ENCODE measurements at places on chromosomes 16 and 17.

GRCh38 chr17:60712675-60713074 is 35.0 kb downstream of the BCAS3 start:
- DNase-seq, result no peak

DNA sequence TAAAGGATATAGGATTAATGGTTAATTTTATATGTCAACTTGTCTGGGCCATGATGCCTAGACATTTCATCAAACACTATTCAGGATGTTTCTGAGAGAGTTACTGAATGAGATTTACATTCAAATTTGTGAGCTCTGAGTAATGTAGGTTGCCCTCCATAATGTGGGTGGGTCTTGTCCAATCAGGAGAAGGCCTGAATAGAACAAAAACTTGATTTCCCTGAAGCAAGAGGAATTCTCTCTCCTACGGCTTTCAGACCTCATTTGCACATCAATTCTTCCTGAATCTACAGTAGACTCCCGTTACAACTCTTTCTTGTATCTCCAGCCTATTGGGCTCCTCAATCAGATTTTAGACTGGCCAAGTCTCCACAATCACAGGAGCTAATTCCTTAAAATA is 377.9 kb upstream of the PMFBP1 start:
- no peak for DNase-seq

GRCh38 chr16:57993438-57993837 is 7.0 kb downstream of the ZNF319 start:
- no peak for DNase-seq

DNA sequence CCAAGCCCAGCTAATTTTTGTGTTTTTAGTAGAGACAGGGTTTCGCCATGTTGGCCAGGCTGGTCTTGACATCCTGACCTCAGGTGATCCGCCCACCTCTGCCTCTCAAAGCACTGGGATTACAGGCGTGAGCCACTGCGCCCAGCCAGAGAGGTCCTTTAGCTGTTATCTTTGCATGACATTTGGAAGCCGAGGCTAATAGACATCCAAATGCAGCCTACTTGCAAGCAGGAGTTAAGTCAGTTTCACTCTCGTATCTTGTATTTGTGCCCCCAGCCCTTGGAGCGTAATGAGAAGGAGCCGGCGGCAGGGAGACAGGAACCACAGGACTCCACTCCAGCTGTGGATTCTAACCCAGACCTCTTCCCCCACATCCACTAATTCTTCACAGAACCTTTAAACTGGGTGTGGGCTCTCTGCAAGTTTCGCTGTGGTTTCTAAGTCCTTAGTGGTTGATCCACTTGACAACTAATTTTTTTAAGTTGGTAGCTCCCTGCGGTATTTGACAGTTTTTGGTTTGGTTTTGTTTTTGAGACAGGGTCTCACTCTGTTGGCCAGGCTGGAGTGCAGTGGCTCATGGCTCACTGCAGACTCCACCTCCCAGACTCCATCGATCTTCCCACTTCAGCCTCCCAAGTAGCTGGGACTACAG is 3.1 kb upstream of the CYTH1 start:
- no peak for DNase-seq

DNA sequence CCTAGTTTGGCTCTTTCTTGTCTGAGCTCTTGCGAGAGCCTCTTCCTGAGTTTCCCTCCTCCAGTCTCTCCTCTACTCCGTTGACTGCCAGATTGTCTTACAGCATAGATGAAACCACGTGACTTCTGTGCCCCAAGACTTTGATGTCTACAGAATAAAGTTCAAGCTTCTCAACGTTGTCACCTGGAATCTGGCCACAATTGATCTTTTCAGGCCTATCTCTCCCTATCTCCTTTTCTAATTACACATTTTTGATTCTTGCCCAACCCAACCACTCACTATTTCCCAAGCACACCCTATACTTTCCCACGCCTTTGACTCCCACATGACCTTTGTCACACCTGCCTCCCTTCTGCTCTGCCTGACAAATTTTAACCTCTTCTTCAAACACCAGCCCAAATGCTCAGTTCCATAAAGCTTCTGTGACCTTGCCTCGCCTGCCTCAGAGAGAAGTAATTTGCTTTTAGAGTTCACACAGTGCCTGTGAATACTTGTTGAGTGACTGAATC is 52.4 kb upstream of the PMFBP1 start:
- no peak for DNase-seq

GRCh38 chr16:61681124-61681523 is 355.1 kb downstream of the CDH8 start:
- DNase-seq, result no peak

DNA sequence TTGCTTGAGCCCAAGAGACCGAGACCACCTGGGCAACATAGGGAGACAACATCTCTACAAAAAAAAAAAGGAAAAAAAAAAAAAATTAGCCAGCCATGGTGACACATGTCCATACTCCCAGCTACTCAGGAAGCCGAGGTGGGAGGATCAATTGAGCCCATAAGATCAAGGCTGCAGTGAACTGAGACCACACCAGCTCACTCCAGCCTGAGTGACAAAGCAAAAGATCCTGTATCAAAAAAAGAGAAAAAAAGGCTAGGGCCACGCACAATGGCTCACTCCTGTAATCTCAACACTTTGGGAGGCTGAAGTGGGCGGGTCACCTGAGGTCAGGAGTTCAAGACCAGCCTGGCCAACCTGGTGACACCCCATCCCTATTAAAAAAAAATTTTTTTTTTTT is 13.8 kb downstream of the SUMO2 start:
- DNase-seq, result no peak

DNA sequence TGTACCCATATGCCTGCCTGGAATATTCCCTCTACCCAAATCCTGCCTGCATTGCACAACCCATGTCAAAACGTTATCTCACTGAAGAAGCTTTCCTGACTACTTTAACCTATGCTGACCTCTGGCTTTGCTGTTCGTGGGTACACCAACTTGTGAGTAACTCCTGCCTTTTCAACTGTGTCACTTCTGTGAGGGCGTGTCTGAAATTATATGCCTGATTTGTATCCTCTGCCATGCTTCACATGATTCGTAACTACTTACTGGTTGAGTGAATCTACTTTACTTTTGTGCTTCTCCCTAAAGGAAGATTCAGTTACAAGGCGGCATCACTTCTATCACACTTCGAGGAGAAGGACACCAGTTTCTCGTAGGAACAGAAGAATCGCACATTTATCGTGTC is 33.3 kb upstream of the USP43 start:
- no peak for DNase-seq

DNA sequence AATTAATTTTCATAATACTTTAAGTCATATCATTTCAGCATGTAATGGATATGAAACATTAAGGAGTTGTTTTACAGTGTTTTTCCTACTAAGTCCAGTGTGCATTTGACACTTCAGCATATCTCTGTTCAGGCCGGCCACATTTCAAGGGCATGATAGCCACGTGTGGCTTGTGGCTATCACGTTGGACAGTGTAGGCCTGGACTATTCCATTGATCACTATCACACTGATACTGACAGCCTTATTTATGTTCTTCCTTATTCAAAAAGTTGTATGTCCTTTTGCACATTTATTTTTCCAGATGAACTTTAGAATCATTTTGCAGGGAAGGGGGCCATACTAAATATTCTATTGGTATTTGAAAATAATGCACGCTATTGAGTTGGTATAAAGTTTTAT is 39.0 kb downstream of the AKAP1 start:
- DNase-seq, result no peak

- no peak for DNase-seq
Measured at GRCh38 chr17:61758430-61758829, 104.9 kb downstream of the BRIP1 start.

GRCh38 chr16:29860218-29860617 is 2.8 kb downstream of the CDIPT start:
- no peak for DNase-seq

GRCh38 chr16:88961011-88961410 is 16.0 kb downstream of the CBFA2T3 start:
- no peak for DNase-seq

Data from smooth muscle cell of the brain vasculature (primary cell).